Omental fat pad (tissue), 4 donors: ENCODE measurements at places on chromosomes 5 and 9.

GRCh38 chr9:120405134-120405533 lies 174.8 kb downstream of the CDK5RAP2 start:
- DNase-seq = no peak

- DNase-seq = no peak
These were observed 190.2 kb upstream of the SNX2 start for GRCh38 chr5:122584411-122585300.

GRCh38 chr5:130532786-130533185 lies 628.5 kb downstream of the CHSY3 start:
- no peak for DNase-seq

GRCh38 chr5:113574417-113574816 lies 60.9 kb downstream of the YTHDC2 start:
- no peak for DNase-seq

GRCh38 chr5:134732819-134733218 lies 5.5 kb upstream of the CAMLG start:
- DNase-seq = no peak

- DNase-seq = no peak
These were observed 98.0 kb downstream of the ANKH start for GRCh38 chr5:14773588-14773987.

GRCh38 chr9:136093995-136094881 lies 851 bp downstream of the NACC2 start:
- peak; percentile 58 for DNase-seq

GRCh38 chr9:35533398-35533797 lies 43.5 kb downstream of the RUSC2 start:
- DNase-seq = no peak

- DNase-seq = no peak
These were observed 10.1 kb downstream of the IGFBPL1 start for GRCh38 chr9:38414040-38414723.

DNA sequence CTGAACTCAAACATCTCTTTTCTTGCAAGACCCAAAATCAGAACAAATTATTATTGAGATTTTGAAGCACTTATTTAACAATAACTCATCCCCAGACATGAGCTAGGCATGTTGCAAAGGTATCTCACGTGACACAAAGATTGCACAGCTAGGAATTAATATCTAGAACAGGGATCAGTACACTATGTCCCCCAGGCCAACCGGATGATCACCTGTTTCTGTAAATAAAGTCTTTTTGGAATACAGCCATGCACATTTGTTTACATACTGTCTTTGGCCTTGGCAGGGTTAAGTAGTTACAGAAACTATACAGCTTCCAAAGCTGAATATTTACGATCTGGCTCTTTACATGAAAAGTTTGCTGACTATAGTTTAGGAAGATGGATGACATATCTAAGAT lies 287.7 kb downstream of the ACTL7B start:
- DNase-seq = no peak

- no peak for DNase-seq
These were observed 13.4 kb downstream of the SLC44A1 start for GRCh38 chr9:105257809-105258208.

DNA sequence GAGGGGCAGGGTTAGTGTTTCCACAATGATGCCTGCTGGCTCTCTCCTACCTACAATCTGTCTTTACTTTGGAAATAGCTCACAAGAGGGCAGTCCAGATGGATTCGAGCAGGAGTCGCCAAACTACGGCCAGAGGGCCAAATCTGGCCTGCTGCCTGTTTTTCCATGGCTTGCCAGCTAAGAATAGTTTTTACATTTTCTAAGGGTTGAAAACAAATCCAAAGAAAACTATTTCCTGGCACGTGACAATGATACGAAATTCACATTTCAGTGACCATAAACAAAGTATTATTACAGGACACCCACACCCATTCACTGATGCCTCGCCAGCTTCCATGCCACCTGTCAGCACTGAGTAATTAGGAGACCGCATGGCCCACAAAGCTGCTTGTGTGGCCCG lies 162.9 kb upstream of the WWC1 start:
- no peak for DNase-seq

- DNase-seq = no peak
These were observed 47.0 kb downstream of the AMBP start for GRCh38 chr9:114031037-114031630.

DNA sequence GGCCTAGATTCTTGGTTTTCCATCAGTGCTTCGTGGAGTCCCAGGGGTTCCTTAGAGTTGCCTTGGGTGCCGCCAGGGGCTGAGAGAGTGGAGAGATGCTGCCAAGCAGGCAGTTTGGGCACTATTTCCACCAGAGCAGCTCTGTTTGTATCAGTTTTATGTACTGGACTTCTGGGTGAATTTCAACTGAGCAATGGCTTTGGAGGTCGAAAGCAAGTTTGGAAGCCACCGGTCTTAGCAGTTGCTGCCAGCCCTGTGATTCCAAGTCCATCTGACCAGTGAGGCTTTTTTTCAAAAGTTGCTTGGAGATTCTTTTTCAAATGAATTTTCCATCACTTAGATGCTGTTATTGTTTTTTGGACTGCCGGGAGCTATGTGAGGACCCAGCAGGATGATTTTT lies 68.5 kb downstream of the ANGPTL2 start:
- DNase-seq = no peak

- no peak for DNase-seq
These were observed 179.7 kb upstream of the ISL1 start for GRCh38 chr5:51203598-51203997.

DNA sequence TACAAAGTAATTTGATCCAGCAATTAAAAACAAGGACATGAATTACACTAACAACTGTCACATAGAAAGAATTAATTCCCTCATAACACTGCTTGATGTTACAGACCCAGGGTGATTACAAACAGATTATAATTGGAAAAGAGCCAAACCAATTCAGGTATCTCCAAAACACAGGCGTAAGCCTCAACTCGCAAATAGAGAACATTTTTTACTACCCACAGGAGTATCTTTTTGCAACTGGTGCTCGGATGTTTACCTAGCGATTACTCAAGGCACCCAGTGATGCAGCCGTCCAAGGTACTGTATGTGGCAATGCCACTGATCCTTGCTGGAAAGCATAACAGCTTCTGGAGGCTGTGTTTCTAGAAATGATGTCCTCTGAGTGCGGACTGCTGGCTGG lies 386.1 kb upstream of the KIF2A start:
- no peak for DNase-seq

DNA sequence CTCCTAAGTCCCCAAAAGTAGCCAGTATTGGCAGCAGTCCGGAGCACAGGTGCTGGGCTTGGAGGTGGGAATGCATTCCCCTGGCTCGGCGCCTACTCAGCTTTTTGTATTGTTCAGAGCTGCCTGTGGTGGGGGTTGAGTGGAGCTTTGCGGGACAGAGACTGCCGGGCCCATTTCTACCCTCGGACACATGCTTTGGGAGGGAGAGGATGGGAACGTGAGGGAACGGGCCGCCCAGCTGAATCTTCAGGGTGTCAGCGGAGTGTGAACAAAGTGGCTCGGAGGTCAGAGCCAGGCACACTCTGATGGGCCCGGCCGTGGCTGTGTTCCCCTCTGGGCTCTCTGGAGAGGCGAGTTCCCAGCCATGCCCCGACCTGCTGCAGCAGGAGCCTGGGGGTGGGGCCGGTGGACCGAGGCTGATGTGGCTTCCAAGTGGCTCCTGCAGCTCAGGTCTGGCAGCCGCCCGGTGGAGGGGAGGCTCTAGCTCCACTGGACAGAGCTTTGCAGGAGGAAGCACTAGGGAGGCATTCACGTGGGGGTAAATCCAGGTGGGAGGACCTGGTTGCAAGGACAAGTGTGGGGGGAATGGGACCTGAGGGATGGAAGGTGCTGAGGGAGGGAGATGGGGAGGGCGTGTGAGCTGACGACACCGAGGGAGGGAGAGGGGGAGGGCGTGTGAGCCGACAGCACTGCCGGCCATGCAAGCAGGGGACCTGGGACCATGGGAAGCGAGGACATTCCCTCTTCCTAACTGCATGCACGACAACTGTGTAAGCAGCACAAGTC lies 31.1 kb upstream of the SLC6A3 start:
- DNase-seq = no peak

- DNase-seq = no peak
These were observed 94.7 kb downstream of the YTHDC2 start for GRCh38 chr5:113608113-113608596.

DNA sequence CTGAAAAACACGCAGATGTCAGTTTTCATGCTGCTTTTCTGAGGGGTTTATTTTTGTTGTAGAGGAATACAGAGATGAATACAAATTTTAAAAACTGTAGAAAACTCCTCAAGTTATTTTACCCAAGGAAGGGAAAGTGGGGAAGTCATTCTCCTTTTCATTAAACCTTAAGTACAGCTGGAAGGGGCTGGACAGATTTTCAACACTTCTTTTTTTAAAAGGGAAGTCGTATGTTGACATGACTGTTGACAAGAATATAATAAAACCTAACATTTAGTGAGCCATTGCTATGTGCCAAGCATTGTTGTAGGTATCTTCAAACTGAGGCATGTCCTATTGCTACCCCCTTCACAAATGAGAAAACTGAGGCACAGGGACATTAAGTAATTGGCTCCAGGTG lies 235.7 kb upstream of the ELL2 start:
- DNase-seq = no peak

- DNase-seq = no peak
These were observed 379.5 kb upstream of the GRAMD2B start for GRCh38 chr5:126043688-126044087.

GRCh38 chr5:142544946-142545649 lies 140.8 kb downstream of the FGF1 start:
- DNase-seq = no peak

DNA sequence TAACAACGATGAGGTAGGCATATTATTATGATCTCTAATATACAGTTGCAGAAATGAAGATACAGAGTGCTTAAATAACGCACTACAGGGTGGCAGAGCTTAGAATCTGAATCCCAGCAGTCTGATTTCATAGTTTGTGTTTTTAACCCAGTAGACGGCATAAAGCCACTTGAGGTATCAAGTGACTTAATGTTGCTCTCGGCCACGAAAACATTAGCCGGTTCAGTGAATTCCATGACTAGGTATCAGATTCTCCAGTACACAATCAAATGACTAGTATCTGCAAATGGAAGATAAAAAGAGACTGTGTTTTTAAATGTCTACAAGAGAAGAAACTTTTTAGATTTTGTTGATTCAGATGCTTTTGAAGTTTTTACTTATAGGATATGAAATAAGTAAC lies 24.8 kb downstream of the SMC2 start:
- DNase-seq = no peak

- no peak for DNase-seq
These were observed 44.2 kb upstream of the TCERG1 start for GRCh38 chr5:146402949-146403348.

- no peak for DNase-seq
These were observed 2.3 kb upstream of the ACSL6 start for GRCh38 chr5:132013711-132014110.

DNA sequence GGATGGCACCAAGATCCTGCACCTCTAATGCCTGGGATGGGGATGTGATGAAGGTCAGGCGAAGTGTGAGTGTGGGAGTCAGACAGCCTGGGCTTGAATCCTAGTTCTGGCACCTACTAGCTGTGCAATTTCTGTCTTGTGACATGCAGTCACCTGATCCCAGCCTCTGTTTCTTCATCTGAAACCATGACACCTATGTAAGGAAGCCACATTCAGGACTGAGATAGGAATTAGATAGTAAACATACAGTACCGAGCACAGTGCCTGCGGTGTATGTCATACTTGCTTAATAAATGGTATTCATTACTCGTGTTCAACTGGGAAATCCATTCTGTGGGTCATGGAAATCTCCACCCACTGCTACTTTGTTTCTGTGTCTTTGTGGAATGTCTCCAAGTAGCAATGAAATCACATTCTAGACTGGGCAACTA lies 140.6 kb upstream of the STC2 start:
- no peak for DNase-seq

- DNase-seq = no peak
These were observed 47.4 kb upstream of the FAM120AOS start for GRCh38 chr9:93500571-93501298.

GRCh38 chr9:36189976-36190375 lies 745 bp upstream of the CLTA start:
- DNase-seq = no peak

DNA sequence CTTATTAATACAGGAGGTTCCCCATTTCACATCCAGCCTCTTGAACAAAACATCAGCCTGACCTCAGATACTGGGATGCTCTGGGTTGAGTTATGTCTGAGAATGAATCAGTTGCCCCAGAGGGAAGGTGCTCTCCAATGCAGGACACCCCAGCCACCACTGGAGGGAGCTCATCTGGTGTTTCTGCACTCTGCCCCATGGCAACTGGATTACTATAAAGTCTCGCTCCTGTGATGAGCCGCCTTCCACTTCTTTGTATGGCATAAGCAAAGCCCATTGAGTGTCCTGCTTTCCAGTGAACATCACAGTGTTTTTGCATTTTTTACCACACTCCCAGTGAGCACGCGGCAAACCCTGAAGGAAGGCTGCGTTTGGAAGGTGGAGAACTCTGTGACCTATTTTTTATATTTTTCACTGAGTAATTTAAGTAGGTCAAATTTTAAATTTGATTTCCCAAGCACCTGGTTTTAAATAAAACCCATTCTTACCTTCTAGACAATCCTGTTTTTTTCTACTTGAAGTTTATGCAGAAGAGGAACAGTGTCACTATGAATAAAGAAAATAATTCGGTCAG lies 176.9 kb upstream of the WWC1 start:
- DNase-seq = no peak

GRCh38 chr5:78823196-78823595 lies 161.9 kb downstream of the ARSB start:
- no peak for DNase-seq

DNA sequence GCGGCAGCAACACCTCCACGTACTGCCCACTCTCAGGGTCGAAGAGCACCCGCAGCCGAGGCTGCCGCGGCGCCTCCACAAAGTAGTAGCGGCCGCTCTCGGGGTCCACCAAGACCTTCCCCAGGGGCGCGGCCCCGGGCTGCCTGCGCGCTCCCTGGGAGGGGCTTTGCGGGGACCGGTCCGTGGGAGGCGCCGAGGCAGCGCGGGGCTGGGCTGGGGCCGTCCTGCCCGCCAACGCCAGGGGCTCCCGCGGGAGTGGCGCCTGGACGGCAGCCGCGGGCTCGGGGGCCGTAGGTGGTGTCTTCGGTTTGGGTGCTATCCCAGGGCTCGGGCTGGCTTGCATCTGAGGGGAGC lies 2.6 kb upstream of the MZB1 start:
- no peak for DNase-seq

GRCh38 chr5:151222790-151223446 lies 974 bp downstream of the CCDC69 start:
- DNase-seq = no peak

- no peak for DNase-seq
These were observed 3.5 kb downstream of the ELAVL2 start for GRCh38 chr9:23822261-23823169.
